ENCODE measurements at places on chromosomes 11 and 22.

GRCh38 chr22:27719535-27720227 lies 81.9 kb downstream of the MN1 start:
- DNase-seq = no peak

DNA sequence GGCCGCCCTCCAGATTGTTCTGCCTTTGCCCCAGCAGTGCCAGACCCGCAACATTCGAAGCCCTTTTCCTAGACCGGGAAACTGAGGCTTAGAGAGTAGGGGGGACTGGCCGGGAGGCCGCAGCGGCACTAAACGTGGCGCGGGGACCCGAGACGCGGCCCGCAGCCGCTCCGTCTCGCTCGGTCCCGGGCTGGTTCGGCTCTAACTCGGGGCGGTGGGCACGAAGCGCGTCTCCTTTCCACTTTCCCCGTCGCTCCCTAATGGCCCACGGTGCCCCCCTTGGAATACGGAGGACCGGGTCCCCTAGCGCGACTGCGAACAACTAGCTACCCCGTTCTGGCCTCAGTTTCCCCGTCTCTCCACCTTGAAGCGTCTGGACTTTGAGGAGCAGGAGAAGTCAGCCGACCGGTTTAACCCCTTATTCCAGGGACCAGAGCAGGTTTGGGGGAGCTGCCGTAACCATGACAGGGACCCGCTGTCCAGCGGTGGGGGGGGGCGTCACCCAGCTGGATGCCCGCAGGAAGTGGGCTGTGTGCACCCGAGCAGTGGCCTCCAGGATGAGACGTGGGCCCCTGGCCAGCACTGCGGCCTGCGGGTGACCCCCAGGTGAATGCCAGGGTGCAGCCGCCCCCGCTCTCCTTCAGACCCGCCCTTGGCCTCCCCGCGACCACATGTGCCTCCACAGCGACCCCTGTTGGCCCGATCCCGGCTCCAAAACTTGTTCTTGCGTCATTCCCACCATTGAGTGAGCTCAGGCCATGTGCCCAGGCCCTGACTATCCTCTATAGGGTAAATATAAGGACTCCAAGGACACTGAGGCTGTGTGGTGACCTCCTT lies 1.1 kb downstream of the CDC42EP1 start:
- peak; percentile 62 for DNase-seq

GRCh38 chr11:117064275-117064674 lies 34.0 kb downstream of the SIK3 start:
- DNase-seq = no peak

DNA sequence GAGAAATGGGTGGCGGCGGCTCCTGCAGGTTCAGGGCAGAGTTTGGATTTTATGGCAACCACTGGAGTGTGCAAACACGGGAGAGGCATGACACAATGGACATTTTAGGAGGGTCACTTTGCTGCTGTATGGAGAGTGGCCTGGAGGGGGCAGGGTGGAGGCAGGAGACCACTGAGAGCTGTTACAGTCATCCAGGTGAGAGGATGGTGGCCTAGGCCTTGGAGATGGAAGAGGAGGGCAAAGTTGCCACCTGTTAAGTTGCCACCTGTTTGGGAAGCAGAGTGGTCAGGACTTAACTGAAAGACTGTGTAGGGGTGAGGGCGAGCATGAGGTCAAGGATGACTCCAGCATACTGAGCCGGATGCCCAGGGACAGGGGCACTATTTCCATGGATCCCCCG lies 2.3 kb upstream of the RAD9A start:
- no peak for DNase-seq

DNA sequence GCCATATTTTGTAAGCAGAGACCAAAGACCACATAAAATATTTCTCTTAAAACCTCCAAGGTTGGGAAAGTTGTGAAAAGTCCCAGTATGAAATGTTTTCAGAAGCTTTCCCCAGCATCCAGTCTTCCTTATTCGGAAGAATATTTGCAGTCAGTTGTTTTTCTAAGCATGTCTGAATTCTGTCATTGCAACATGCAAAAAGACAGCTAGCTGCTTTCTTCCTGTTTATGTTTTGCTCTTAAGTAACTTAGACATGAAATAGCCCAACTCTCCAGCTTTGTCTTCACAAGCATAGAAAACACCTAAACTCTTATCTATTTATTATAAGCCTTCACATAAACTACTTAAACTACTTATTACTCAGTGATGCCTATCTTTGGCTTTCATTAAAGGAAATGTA lies 57.9 kb upstream of the MMP13 start:
- DNase-seq = no peak

DNA sequence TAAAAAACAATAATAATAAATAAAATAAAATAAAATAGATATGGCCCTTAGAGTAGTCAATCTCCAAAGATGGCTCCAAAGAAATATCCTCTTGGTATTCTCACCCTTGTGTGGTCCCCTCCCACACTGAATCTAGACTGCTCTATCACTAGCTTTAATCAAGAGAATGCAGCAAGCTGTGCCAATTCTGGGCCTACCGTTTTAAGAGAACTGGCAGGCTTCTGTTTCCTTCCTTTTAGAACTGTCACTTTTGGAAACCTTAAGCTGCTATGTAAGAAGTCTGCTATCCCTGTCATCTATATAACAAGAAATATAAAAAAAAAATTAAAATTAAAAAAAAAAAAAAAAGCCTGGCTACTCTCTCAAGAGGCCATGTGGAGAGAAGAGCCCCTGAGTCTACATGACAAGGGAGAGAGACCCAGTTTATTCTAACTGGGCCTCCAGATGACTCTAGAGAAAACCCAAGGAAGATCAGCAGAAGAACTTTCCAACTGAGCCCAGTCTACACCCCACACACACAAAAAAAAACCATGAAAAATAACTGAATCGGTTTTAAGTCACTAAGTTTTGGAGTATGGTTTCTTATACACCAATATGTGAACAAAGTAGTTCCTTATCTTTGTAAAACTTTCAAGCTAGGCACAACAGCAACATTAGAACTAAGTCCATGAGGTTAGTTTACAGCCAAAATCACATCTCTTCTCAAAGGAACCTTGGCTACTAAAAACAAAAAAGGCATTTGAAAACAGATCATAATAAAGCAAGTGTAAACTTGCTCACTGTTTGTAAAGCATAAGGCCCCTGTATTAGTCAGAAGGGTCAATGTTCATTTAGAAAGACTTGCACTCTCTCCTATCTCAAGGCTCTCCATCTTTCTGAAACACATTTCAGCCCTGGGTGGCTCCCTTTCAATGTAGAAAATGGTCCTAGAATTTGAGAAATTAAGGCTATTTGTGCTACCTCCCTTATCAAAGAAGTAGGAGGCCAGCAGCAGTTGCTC lies 67.3 kb downstream of the AMBRA1 start:
- DNase-seq = no peak

DNA sequence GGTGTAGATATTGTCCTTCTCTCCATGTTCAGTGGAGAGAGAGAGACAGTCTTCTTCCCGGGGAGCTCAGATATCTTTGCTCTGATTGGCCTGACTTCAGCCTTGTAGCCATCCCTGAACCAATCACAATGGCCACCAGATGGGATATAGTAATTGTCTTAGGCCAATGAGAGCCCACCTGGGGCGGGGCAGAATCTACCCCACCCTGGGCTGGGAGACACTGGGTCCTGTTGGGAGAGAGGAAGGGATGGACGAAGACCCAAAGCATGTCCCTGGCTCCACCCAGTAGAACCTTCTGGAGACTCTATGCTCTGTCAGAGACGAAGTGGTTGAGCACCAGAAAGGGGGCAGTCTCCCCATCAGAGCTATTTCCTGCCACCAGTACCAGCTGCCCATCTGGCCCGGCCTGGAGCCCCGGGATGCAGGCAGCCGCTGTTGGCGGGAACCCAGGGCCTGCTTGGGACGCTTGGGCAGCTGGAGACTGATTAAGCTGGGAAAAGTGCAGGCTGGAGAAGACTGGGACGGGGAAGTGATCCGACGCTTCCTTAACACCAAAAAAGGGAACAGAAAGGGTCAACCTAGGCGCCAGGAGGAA lies 31.6 kb upstream of the CBX7 start:
- DNase-seq = no peak

- DNase-seq = no peak
Measured at GRCh38 chr11:75160880-75161279, 10.0 kb downstream of the SLCO2B1 start.

Measured in T follicular helper cell (primary cell).